Bladder microvascular endothelial cell (primary cell): ENCODE measurements at places on chromosomes 11 and 22. TPM values are rescaled to one million over a fixed set of nuclear protein-coding genes. Genes with fewer than 3 reads are reported as not detected.

Gene MMP13
- not detected in 2 replicates for total RNA-seq

Gene ADORA2A
- 13.4 and 14.2 TPM in 2 replicates for total RNA-seq

Gene AGBL2
- 0.31 and 0.32 TPM in 2 replicates for total RNA-seq

Gene TRPM5
- not detected in 2 replicates for total RNA-seq

Gene TMEM45B
- 0.16 and 1.6 TPM in 2 replicates for total RNA-seq
